ENCODE measurements at places on chromosomes 3 and 15.

DNA sequence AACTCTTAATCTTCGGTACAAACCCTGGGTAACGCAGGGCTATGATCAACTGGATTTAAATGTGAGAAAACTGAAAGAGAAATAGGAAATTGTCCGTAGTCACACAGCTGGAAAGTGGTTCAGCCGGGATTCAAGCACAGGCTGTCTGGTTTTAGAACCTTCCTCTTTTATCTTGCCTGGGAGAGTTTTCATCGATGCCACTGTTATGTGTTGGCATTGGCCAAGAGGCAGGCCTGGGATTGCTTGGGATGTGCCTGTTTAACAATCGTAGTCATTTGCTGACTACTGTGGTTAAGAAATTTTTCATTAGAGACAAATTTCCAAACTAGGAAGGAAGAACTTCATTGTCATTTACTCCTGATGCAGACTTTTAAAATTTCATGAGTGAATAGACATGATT lies 4.3 kb downstream of the MCTP2 start:
- DNase-seq = no peak

DNA sequence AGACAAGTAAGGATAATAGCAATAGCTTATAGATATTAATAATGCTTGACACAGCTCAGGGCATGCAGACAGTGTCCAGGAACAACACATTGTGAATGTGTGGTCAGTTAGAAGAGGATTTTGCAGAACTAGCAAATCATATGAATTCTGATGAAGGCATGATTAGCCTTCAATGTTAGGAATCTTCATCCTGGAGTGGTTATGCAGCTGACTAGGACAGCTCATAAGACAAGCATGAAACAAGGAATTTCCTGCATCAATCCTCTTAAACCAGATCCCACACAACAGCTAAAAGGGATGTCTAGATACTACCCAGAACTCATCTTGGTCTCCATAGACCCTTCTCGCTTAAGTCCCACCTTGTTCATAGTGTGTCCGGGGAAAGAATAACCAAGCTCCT lies 499.0 kb upstream of the ATP11B start:
- no peak for DNase-seq

DNA sequence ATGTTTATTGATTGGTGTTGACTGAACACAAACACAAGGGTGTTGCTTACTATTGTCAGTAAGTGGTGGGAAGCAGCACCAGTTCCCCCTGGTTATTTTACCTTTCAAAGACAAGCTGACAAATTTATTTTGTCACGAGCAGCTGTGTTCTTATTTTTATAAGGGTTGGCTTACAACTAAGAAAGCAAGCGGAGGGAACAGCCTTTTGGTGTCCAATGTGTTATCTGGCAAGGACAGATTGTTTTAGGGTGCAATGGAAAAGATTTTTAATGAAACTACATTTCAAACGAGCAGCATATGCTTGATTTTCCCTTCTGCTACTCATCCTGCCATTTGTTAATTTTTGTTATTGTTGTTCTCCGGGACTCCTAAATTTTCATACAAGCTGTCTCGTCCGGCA lies 920.6 kb upstream of the CFAP20DC start:
- DNase-seq = no peak

DNA sequence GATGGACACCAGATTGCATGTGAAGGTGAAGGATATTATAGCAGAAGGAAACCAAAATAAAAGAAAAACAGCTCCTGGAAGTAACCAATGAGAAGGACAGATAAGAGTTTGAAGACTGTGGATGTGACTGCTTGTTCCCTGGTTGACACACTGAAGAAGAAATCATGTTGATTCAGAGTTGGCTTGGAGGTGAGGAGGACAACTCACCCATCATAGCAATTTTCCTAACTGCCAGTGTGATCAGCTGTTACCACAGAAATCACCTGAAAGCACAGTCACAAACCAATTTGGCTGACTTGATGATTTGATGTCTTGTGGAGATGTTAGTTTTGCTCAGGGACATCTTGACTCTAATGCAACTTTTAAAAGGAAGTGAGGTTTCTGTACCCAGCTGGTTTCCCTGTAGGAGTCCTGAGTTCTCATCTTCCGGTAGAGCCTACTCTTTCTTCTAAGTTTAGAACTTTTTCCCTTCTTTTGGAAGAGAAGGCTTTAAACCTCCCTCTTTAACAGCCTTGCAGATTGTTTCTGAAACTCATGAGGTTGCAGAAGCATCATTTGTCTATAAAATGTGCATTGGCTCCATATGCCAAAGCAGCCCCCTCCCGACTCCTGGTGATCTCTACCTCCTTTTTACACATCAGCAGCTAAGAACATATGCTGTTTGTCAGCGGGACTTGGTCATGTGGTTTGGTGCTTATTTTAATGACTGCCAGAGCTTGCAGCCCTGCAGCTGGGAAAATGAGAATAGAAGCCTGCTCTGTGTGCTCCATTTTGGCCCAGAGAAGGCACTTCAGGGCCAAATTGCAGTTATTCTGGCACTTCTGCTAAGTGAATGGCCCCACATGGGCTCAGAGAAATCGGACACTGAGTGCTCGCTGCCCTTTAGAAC lies 10.3 kb downstream of the ATG7 start:
- peak; percentile 87 for DNase-seq

DNA sequence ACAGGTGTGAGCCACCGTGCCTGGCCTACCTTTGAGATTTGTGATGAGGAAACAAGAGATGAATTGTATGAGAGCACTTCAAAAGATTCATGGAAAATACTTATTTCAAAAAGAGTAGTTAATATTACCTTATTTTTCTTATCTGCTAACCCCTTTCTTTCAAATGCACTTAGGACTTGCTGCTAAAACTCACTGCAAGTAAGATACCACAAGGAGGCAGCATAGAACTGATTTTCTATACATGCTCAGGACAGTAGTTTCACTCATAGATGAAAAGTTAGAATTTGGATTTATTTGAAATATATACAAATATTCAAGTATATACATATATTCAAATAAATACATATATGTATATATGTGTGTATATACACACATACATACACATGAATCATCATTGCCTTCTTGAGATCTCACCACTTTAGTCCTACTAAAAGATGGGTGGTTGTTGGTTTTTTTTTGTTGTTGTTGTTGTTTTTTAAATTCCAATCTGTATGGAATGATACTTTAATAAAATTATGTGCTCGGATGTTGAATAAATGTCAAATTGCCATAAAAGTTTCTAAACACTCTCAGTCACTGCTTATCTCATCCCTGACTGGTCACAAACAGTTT lies 2.4 kb downstream of the CCNDBP1 start:
- DNase-seq = peak; percentile 41

GRCh38 chr3:24135280-24135679 lies 190.2 kb downstream of the NR1D2 start:
- DNase-seq = no peak

DNA sequence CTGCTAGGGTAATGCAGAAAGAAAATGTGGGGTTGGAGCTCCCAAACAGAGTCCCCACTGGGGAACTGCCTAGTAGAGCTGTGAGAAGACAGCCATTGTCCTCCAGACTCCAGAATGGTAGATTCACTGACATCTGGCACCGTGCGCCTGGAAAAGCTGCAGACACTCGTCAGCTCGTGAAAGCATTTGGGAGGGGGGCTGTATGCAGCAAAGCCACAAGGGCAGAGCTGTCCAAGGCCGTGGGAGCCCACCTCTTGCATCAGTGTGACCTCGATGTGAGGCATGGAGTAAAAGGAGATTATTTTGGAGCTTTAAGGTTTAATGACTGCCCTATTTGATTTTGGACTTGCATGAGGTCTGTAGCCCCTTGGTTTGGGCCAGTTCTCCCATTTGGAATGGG lies 242.9 kb downstream of the VGLL3 start:
- no peak for DNase-seq

GRCh38 chr3:126493739-126494138 lies 18.0 kb upstream of the ZXDC start:
- DNase-seq = no peak

DNA sequence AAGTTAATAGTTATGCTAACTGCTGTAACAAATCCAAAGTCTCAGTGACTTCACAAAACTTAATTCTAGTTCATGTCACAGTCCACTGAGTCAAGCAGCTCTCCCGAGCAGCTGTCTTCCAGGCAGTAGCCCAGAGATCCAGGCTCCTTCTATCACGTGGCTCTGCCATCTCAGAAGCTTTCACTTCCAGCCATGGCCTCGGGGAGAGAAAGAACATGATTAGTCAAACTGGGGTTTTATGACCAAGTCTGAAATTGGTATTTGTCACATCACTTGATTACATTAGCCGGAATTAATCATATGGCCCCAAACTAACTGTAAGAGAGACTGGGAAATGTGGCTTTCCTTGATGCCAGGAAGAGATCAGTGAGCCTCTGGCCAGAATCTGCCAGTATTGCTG lies 70.2 kb upstream of the DGKG start:
- DNase-seq = no peak

GRCh38 chr3:158127250-158128219 lies 17.6 kb downstream of the RSRC1 start:
- no peak for DNase-seq

DNA sequence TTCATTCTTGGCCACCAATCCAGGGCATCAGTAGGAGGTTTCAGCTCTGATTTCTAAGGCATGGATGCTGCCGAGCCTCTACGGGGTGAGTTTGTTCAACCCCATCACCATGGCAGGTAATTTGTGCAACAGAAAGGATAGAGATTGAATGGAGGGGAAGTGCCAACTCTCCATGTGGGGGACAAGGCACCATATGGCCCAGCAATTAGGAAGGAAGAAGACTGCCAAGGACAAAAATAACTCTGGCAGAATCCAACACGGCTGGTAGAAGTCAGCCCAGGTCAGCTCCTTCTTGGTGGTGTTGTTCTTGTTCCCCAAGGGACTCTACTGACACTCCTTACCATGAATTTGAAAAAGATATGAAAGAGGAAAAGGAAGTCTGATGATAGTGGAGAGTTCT lies 503.9 kb downstream of the MAGI1 start:
- DNase-seq = no peak

DNA sequence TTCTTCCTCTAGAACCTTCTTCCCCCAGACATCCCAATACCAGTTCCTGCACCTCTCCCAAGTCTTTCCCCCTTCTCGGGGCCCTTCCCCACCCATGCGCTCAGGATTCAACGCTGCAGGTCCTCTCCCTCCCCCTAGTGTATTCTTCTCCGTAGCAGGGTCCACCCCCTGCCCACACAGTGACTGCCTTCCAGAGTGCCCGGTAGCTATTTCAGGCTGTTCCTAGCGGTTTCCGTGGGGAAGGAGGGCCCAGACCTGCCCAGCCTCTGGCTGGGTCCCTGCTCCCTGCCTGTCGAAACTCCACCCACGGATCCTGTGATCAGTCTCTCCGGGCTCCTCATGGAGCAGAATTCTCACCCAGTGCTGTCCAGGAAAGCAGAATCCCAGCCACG lies 45.2 kb upstream of the SEC61A1 start:
- no peak for DNase-seq

DNA sequence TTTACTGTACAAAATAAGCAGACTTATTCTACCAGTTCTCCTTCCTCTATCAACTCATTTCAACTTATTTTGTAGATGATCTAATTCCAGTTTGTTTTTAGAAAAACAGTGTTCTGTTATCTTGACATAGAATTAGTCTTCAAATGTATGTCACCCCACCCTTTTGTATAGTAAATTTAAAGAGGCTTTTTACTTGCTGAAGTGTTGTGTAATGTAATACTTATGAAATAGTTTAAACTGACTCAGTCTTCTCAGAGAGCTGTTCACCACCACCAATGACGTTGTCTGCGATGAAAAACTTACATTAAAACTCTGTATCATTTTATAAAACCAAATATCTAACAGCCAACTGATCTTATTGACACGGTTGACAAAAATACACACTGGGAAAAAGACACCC lies 82.9 kb downstream of the RAP2B start:
- DNase-seq = no peak

- no peak for DNase-seq
Observed at GRCh38 chr3:104849070-104849469, 517.6 kb upstream of the ALCAM start.

- no peak for DNase-seq
Observed at GRCh38 chr15:76359152-76359551, 22.6 kb downstream of the ISL2 start.

DNA sequence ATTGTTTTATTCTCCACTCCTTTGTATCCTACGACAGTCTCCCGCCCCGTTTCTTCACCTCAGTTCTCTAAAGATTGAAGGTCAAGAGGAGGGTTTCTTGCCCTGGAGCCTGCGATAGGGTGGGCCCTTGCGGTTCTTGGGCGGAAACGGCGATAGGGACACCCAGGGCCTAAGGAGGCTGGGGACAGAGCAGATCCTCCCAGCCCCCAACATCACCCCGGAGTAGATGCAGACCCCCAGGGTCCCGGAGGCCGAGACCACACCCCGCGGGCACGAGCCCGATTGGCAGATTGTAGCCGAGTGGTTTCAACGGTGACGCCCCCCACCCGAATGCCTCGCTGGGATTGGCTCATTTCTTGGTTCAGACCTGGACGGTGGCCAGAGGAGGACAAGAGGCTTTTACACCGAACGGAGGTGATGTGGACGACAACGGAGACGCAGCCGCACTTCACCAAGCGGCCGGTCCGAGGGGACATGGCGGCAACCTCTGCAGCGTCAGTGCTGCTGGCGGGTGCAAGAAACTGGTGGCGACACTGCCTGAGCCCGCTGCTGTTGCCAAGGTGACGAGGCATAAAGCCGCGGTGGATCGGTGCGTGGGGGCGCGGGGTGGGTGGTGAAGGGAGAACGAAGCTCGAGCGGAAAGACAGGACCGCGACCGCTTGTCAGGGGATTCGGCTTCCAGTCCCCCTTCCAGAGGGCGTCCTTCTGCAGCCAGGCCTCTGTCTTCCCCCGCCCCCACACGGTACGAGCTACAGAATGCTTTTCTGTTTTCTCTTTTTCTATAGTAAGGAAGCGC lies 19.0 kb upstream of the MCF2L2 start:
- peak; percentile 87 for DNase-seq

DNA sequence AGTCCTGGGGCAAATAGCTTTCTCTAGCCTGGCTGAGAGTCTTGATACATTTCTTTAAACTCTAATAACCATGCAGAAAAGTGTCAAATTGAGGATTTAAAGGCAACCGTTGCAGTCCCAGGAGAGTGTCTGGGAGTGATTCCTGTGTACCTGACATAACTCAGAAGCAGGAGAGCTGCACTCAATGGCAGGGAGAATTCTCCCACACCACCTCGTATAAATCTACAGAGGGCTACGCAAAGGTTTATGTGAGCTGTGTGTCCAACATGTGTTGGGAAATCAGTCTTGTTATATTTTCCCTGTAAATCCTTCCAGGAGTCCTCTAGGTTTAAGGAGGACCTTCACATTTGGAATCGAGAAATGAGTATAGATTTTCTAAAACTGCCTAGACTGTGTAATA lies 192.6 kb downstream of the WDR72 start:
- no peak for DNase-seq

Data from midbrain (tissue), 1 donor.